Fibroblast of lung (primary cell): ENCODE measurements at places on chromosomes 3 and 15. TPM values are rescaled to one million over a fixed set of nuclear protein-coding genes. Genes with fewer than 3 reads are reported as not detected.

GRCh38 chr3:156455839-156456238 lies 99.1 kb downstream of the SSR3 start:
- H3K4me1 ChIP-seq = no peaks in the 10 kb centered on the region
- H3K4me3 ChIP-seq = no peak overlapping the region
- H3K27ac ChIP-seq = no peak overlapping the region
- peaks cover 6% of the 10 kb centered on the region for H3K27me3 ChIP-seq
- DNase-seq = no peak

DNA sequence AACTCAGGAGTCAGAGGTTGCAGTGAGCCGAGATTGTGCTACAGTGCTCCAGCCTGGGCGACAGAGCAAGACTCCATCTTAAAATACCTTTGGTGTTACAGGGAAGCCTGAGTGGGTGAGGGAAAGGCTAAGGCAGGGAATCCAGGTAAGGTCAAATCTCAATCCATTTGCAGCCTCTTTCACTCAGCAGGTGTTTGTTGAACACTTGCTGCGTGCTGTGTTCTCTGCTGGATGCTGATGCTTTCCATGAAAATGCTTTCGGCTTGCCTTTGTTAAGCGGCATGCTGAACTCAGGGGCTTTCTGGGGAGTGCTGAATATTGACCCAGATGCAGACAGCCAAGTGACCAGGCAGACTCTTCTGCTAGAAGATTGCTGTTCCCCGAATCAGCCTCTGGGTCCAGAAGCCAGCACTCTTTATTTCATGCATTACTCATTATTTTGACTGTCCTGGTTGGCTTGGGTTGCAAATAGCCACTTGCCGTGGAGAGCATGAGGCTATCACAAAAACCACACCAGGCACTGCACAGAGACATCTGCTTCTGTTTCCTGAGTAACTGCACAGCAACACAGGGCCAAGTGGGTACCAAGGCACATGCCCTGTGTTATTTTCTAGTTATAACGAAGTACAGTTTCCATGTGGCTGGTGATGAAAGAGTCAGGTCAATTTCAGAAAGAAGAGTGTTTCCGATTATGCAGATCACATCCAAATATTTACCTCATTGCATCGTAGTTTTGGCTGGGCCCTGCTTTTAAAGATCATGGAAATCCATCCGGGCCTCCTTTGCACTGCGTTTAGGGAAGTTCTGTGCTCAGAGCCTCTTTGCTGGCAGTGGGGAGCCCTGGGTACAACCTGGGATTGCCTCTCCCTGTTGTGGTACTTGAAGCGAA lies 88.6 kb downstream of the THSD4 start:
- H3K27me3 ChIP-seq = no peaks in the 10 kb centered on the region
- H3K4me1 ChIP-seq = no peaks in the 10 kb centered on the region
- no peak overlapping the region for H3K4me3 ChIP-seq
- no peaks in the 10 kb centered on the region for H3K36me3 ChIP-seq
- DNase-seq = no peak
- no peak overlapping the region for H3K27ac ChIP-seq

GRCh38 chr3:116440196-116440595 lies 5.1 kb downstream of the LSAMP start:
- peak; percentile 89 for DNase-seq
- H3K4me1 ChIP-seq = no peaks in the 10 kb centered on the region
- no peak overlapping the region for H3K27ac ChIP-seq
- H3K4me3 ChIP-seq = no peak overlapping the region
- H3K27me3 ChIP-seq = no peaks in the 10 kb centered on the region

DNA sequence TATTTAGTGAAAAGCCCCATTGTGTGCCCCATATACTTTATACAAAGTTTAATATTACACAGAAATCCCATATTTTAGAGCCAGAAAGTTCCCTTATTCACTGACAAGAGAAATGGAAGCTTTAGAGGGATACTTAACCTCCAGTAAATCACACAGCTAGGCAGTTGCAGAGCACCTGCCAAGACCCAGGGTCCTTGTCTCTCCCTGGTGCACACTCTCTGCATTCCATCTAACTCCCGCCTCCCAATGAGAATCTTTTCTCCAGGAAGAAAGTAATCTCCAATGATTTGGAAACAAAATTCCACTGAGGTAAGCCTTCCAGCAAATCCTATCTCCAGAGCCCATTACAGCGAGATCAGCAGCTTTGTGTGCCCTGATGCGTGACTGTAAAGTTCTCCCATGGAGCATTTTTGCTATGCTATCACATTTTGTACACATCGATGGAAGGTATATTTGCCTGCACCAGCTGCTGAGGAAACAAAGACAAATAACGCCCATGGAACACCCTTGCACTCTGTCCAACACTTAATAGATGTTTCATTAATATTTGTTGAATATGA lies 41.4 kb downstream of the ULK4 start:
- no peak for DNase-seq
- H3K27me3 ChIP-seq = no peaks in the 10 kb centered on the region
- H3K4me3 ChIP-seq = no peak overlapping the region
- H3K27ac ChIP-seq = no peak overlapping the region
- no peaks in the 10 kb centered on the region for H3K4me1 ChIP-seq

DNA sequence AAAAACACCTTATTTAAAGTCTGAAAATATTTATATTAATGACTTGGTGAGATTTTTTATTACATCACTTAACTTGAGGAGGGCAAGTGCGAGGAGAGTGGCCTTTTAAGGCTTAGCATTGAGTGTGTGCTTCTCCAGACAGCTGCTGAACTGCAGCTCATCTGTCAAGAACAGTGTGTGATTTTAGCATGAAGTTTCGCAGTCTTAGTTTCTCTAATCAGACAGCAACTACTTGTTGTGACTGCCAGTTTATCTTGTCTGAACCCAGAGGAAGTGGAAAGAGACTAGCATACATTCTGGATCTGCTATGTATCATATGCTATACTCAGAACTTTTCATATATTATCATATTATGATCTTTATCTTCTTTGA lies 291.7 kb upstream of the ROPN1 start:
- no peaks in the 10 kb centered on the region for H3K4me1 ChIP-seq
- DNase-seq = no peak
- H3K4me3 ChIP-seq = no peak overlapping the region
- no peaks in the 10 kb centered on the region for H3K36me3 ChIP-seq
- H3K27me3 ChIP-seq = peaks cover 20% of the 10 kb centered on the region

DNA sequence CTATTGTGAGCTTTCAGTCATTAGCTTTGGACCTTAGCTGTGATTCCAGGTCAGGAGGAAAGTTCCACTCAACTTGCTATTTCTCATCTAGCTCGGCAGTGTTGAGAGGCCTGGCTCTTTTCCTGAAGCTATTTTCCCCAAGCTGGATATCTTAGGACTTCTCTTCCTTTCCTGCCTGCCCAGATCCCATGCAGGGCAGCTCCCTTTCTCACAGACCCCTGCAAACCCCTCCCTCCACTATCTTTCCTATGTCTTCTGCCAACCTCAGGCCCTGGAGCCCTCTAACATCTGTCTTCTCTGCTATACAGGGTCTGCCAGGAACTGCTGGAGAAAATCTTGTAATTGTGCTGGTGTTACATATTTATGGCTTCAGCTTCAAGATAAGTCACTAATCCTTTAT lies 49.6 kb downstream of the SH3GL3 start:
- H3K27me3 ChIP-seq = no peaks in the 10 kb centered on the region
- no peaks in the 10 kb centered on the region for H3K36me3 ChIP-seq
- no peak overlapping the region for H3K4me3 ChIP-seq
- H3K4me1 ChIP-seq = no peaks in the 10 kb centered on the region
- H3K27ac ChIP-seq = no peak overlapping the region
- DNase-seq = no peak

GRCh38 chr3:97388774-97389173 lies 375.8 kb upstream of the ARL6 start:
- no peaks in the 10 kb centered on the region for H3K4me1 ChIP-seq
- no peak overlapping the region for H3K4me3 ChIP-seq

DNA sequence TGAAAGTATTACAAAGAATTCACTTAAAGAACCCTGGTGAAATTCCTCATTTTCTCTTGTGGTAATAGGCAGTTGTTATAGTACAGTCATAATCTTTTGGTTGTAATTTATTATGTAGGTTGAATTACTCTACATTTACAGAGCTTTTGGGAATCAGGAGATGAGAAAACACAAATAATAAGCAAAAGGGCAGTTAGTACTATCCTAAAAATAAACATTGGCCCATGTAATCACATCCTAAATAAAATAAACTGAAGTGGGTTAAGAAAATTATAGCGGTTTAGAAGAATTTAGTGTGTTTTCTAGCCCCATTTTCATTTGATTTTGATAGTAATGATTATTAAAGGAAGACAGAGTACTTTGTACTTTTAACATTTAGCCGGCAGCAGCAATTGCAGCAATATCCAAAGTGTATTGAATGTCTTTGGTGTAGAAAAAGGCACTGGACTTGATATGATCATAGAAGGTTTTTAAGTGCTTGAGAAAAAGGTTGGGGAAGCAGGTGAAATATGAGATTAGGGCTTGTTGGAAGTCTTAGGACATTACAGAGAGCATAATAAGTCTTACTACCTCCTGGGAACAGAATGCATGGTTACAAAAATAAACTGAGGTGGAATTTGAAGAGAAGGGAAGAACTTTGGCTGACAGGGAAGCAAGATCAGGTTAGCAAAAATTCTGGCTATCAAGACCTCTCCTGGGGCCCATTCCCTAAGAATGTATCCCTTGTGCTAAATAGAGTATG lies 79.9 kb downstream of the MBNL1 start:
- H3K4me1 ChIP-seq = peaks cover 15% of the 10 kb centered on the region
- DNase-seq = no peak
- no peaks in the 10 kb centered on the region for H3K36me3 ChIP-seq
- H3K27me3 ChIP-seq = no peaks in the 10 kb centered on the region
- no peak overlapping the region for H3K4me3 ChIP-seq
- H3K27ac ChIP-seq = peak overlapping the region; percentile 22

DNA sequence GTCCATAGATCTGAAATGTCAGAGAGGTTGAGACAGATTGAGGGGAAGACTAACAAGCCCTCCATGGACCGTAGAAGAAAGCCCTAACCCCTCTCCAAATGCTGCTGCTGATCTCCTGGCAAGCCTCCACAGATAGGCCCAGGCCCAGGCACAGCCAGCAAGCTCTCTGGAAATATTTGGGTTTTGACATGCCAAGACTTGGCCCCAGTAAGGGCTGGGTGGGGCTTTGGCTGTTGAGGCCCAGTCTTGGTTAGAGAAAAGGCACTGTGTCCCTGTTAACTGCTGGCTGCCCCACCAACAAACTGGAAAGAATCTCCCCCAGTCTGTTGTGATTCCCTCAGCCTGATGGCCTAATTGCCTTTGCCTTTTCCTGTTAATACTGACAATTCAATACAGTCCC lies 208.8 kb upstream of the CTDSPL start:
- H3K27me3 ChIP-seq = no peaks in the 10 kb centered on the region
- no peak overlapping the region for H3K27ac ChIP-seq
- no peaks in the 10 kb centered on the region for H3K4me1 ChIP-seq
- H3K36me3 ChIP-seq = no peaks in the 10 kb centered on the region
- no peak overlapping the region for H3K4me3 ChIP-seq
- DNase-seq = no peak

The OR5K2 gene
- total RNA-seq = not detected in 2 replicates

The CMTM8 gene
- total RNA-seq = under 0.01 and 0.26 TPM in 2 replicates
